ENCODE measurements at places on chromosomes 7 and 10.

GRCh38 chr10:122974023-122974422 is 6.2 kb upstream of the PSTK start:
- no peak for DNase-seq

GRCh38 chr10:70669015-70669414 is 3.3 kb upstream of the ADAMTS14 start:
- DNase-seq, result no peak

- no peak for DNase-seq
These were observed 62.0 kb downstream of the ASB13 start for GRCh38 chr10:5604236-5604925.

DNA sequence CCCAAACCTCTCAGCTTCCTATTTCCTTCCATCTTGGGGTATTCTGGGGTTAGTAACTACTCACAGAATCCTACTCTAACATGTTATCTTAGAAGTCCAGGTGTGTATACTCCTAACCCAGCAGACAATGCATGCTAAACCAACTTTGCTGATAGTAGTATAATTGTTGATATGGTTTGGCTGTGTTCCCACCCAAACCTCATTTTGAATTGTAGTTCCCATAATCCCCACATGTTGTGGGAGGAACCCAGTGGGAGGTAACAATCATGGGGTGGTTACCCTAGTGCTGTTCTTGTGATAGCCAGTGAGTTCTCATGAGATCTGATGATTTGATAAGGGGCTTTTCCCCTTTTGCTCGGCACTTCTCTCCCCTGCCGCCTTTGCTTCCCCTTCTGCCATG is 135.1 kb downstream of the CHRM2 start:
- no peak for DNase-seq

GRCh38 chr10:117938104-117938503 is 108.6 kb downstream of the RAB11FIP2 start:
- no peak for DNase-seq

DNA sequence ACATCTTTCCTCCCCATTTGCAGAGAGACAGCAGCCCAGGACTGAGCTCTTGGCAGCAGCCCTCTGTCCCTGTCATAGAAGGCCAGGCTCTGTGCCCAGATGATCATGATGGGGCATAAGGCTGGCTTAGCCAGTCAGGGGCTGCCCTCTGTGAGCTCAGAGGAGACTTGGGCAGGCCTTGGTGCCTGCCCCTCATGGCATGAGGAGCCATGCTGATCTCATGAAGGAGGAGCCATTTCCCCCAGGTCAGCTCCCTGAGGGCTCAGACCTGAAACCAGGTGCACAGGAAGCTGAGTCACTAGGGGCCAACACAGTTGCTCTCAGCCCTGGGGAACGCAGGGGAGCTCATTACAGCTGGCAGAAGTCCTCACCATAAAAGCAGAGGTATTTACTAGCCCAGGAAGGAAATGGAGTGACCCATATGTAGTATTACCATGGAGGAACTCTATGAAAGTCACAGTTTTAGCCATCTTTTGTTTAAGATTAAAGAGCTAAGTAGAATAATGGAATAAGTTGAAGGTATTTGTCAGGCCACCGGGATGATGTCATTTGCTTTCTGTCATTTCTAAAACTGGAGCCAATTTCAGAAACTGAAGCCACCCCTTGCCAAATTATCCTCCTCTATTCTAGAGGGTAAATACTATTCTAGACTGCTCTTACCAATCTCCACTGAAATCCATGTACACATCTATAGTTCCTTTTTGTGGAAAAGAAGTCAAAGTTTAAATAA is 362.4 kb upstream of the ZNF32 start:
- no peak for DNase-seq

DNA sequence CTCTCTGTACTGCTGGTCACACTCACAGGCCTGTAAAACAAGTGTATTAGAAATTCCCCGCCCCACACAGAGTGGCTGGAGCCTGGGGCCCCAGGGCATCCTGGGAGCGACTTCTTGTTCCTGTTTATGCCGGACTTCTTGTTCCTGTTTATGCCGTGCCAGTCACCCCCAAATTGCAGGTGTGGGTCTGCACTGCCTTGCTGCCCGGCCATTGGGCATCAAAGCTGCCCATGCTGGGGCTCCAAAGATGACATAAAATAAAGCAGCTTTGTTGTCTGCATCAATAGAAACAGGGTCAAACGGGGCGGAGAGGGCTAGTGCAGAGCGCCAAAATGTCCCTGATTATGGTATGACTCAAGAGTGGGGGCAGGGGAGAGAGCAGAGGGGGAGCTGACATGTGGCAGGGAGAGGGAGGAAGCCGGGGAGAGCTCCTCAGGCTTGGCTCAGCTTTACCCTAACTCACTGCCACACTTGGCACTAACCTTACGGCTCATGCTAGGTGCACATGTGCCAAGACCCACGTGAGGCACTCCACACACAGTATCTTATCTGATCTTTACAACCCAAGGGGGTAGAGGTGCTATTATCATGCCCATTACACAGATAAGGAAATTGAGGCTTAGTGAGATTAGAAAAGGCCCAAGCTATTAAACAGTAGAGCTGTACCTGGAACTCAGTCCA is 98.4 kb downstream of the PIP4K2A start:
- no peak for DNase-seq

DNA sequence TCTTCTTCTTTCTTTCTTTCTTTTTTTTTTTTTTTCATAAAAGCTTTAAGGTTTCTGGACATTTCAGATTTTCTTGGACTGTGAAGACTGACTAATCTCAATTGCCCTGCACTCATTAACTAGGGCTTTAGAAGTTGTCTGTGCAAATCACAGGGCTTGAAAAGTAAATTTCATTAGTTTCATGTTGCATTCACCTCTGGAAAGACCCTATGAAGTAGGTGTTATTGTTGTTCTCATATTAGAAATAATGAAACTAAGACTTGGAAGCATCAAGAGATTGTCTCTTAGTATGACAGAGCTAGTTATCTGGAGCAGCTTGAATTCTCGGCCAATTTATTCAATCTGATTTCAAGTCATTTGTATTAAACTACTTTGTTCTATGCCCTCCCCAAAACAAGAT is 28.2 kb upstream of the SEMA3D start:
- DNase-seq, result no peak

DNA sequence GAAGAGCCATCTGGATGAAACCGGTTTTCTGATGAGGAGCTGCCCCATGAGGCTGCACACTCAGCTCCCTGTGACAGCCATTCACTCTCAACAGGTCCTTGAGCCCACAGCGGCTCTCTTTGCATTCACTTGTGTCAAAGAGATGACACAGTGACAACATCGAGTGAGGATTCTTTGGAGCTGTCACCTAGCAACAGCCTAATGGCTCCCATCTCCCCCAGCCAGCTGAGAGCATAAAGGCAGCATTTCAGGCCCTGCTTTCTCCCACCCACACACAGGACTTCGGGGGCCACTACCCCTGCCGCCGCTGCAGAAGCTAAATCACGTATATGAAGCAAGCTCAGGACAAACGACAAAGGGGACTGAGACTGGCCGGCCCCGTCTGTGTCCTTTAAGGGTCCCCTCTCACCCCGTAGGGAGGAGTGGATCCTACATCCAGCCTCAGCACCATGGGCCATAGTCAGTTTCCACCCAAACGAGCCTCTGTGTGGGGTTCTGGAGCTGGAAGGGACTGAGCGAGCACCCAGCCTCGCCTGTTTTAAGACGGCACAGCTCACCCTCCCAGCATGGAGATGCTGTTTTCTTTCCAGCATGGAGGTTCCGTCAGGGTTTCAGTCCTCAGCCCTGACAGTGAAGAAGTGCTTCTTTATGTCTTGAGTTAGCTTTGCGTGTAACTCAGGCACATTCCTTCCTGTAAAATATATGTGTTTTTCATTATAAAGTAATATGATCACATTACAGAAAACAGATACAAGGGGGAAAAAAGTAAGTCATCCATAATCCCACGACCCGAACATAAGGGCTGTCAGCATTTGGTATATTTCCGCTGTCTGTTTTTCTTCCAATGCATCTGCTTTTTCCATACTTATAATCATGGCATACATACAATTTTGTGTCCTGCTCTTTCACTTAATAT is 4.9 kb downstream of the CPA4 start:
- no peak for DNase-seq

DNA sequence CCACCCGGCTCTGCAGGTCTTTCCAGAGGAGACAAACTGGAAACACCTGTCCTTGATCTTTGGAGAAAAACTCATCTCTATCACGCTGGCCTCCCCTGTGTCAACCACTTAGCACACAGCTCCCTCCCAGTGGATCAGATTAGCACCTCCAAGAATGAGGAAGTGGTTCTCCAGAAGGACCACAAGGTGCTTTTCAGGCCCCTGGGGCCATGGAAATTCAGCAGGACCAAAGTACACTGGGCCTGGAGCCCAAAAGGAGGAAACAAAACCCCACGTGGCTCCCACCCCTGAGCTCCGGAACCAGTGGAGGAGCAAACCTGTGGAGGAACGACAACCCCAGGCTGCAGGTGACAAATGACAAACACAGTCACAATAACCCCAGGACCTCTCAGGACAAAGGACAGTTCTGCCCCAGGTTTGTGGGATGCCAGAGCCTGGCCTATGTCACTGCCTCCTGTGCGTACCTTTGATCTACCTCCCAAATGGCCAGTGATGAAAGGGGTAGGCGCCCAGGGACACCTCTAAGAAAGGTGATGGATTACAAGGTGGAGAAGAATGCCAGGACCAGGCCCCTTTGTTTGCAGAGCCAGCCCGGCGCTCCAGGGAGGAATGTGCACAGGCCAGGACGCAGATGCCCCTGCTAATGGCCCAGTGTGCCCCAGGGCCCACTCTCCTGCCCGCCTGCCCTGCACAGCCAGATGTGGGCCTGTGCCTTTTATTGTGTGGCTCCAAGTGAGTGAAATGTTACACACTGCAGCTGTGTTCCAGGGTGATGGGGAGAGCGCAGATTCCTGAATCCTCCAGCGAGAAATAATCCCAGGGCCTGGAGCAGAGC is 5.7 kb downstream of the TNS3 start:
- peak; percentile 82 for DNase-seq

DNA sequence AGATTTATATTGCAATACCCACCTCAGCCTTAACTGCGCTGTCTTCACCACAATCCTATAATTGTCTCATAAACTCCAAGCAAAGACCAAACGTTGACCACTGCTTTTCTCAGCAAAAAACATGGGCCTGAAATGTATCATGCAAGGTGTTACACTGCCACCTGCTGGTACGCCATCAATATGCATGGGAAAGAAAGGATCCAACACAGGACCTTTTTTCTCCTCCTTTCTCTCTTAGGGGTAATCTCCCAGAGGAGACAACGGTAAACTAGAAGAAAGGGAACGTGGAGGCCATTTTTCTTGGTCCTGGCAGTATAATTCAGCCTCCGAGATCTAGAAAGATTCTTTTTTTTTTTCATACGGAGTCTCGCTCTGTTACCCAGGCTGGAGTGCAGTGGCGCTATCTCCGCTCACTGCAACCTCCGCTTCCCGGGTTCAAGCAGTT is 79.1 kb upstream of the MPP7 start:
- peak; percentile 81 for DNase-seq

GRCh38 chr10:122445469-122445868 is 9.0 kb upstream of the ARMS2 start:
- DNase-seq, result no peak

DNA sequence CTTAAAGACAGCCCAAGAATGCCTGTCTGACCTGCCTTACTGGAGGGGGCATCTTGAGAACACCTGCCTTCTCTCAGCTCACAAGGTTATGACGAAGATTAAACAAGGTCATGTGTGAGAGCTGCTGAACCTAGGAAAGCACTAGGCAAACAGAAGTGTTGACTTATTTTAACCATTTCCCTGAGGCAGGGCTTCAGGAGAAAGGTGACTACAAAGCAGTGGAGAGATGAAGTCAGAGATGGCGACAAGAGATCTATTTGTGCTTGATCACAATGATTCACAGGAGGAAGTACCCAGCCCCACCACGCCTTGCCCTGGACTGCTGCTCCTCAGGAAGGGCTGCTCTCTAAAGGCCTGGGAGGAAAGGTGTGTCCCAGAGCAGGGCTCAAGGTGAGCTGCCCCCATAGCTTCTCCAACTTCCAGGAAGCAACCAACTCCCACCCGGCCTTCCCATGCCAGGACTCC is 27.8 kb downstream of the STN1 start:
- no peak for DNase-seq

DNA sequence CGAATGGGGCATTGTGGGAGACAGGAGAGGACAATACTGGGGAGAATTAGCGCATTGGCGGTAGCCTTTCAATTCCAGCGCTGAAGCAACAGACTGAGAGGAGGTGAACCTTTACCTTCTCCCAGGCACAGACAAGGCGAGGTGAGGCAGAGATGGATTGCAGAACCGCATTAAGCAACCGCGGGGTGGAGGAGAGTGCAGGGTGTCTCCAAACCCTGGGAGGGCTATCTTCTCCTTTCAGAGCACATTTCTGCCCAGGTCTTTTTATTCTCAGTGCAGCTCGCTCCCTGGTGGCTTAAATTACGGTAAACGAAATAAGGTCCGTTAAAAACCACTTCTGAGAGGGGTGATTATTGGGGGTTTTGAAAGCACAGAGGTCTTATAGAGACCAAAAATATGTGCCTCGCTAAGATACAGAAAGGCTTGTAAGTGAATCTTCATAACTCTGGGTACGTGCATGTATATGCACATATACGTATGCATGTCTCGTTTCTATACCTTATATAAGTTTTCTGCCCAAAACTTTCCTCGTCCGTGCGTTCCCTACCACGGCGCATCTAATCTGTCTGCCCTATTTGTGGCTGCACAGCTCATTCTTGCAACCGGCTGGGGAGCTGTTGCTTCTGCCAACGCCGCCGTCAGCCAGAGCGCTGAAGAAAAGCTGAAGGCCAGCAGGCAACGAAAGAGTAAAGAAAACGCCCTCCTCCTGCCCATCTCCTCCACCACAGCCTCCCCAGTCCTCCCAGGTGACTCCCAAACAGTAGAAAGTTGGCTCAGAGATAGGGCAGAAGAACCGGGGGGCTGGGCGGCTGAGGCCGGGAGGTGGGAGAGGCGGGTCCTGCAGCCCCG is 895 bp upstream of the ZNF804B start:
- DNase-seq, result peak; percentile 29

- DNase-seq, result no peak
These were observed 120.9 kb downstream of the CRPPA start for GRCh38 chr7:16300361-16300895.

DNA sequence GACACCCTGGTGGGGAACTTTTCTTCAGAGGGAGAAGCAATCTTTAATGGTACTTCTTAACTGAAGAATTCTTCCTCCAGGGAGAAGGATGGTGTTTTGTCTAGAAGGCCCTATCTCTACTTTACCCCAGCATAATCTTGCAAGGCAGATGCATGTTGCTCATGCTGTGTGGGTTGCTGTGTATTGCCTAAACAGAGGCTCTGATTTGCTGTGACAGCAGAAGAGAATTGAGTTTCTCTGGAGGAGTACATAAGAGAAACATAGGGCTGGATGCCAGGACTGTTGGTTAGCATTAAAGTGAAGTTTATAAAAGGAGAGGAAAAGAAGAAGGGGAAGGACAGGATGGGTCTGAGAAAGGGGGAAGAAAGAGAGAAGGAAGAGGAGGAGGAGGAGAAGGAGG is 248.1 kb upstream of the HPS1 start:
- DNase-seq, result no peak

Measured in ovary (tissue), 10 donors.